GM12891 (cell line): ENCODE measurements at places on chromosomes 16 and 17.

- no peak for DNase-seq
Observed at GRCh38 chr17:78266231-78266631, 34.8 kb downstream of the TMEM235 start.

GRCh38 chr17:29622337-29623282 is at the start of gene CORO6:
TSS of gene CORO6 (minus strand) at chr17:29622912. CDS start at chr17:29621421, 1,491 bp downstream.
- DNase-seq, result peak; percentile 76

GRCh38 chr17:45251931-45252330 is 10.0 kb downstream of the SPATA32 start:
- DNase-seq, result no peak

- no peak for DNase-seq
Observed at GRCh38 chr16:85523602-85524364, 89.3 kb upstream of the GSE1 start.

DNA sequence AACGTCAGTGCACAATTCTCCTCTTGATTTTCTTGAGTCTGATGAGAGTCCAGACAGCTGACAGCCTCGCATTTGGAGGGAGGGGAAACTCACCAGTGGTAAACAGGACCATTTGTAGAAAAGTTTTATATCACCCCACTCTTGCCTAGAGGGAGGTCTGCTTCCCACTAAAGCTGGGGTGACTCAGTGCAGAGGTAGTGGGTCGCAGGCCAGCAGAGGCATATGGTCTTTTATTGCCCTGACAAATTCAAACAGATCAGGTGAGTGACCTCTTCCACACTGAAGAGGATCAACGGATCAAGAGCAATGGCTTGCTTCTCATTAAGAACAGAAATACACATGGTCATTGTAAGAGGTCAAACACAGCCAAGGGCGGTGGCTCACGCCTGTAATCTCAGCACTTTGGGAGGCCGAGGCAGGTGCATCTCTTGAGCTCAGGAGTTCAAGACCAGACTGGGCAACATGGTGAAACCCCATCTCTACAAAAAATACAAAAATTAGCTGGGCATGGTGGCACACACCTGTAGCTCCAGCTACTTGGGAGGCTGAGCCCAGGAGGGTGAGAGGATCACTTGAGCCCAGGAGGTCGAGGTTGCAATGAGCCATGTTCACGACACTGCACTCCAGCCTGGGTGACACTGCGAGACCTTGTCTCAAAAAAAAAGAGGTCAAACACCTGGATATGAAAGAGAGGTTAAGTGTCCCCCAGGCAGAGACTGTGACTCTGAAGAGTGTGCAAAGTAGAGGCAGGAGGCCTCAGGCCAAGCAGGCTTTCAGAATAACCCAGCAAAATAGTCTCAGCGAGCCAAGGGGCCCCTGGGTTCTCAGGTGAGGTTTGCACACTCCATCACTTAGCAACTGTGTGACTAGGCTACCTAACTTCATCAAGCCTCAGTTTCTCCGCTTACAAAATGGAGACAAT is 56.5 kb upstream of the ERN1 start:
- DNase-seq, result no peak

- no peak for DNase-seq
Observed at GRCh38 chr16:73065632-73066330, 17.9 kb upstream of the ZFHX3 start.

- no peak for DNase-seq
Observed at GRCh38 chr17:46788796-46789195, 29.7 kb downstream of the WNT3 start.

DNA sequence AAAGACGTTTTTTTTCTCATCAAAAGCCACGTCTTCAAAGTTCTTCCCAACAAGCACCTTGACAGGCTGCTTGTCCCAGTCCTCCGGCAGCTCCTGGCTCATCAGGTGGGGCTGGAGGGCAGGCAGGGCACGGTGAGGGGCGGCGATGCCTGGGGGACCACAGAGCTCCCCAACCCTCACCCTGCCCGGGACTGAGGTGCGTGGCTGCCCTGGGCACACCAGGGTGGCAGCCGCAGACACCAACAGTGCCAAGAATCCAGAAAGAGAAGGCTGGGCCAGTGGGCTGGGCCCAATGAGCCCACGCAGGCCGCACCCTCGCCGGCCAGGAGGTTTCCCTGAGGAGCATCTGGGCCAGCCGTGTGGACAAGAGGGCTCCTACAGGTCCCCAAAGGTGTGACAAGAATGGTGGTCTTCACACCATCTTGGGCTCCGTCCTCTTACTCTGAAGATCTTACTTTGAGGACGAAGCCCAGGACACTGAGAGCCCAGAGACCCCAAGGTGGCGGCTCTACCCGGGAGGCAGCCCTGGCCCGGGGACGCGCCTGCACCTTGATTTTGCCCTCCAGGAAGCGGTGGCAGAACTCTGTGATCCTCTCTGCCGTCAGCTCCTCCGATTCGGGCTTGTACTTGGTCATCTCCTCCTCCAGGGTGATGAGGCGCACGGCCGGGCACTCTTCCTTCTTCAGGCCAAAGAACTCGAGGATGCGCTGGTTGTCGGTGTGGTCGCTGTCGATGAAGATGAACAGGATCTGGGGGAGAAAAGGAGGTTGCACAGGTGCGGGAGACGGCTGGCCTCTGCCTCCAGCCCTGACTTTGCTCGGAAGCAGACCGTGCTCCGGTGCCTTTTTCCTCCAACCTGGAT is 11.3 kb upstream of the PPP1R27 start:
- no peak for DNase-seq

DNA sequence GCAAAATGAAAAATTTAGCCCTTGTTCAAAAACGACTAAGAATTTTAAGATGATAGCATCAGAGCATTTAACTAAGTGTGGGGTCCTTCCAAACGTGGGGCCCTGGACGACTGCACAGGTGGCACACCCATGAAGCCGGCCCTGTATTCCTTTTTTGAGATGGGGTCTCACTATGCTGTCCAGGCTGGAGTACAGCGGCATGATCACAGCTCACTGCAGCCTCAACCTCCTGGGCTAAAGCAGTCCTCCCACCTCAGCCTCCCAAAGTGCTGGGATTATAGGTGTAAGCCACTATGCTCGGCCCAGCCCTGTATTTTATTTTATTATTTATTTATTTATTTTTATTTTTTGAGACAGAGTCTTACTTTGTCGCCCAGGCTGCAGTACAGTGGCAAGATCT is 90.7 kb upstream of the CDC42EP4 start:
- DNase-seq, result no peak

DNA sequence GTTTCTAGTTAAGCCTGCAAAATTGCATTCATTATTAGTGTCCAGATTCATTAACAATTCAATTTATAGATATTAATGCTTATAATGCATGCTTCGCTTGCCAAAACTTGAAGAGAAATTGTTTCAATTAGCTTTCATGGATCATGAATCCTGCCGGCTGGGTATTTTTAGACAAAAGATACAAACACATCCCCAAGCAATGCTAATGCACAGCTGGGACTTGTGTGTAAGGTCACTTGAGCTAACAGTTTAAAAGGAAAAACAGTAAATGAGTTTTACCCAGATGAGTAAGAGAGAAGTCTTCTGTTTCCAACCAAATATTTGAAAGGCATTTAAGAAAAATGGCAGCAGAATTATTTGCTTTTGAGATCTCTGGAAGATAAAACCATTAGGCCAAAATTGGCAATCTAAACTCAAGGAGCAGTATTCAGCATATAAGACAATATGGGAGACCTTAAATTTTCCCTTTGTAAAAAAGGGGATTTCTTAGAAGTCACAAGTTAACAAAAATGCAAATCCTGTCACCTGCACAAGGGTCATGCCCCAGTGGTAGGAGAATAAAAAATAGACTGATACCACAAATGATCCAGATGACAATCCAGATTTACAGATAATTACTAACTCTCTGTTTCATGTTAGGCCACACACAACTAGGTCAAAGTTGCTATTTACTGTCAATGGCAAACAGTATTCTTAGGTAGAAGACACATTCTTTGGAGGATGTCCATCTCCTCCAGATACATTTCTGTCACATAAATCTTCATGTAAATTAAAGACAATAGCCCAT is 418.4 kb upstream of the PMFBP1 start:
- DNase-seq, result no peak

GRCh38 chr17:35448899-35449227 is 297 bp upstream of the SLFN13 start:
- DNase-seq, result no peak

- DNase-seq, result no peak
Observed at GRCh38 chr17:17082878-17083277, 40.6 kb downstream of the MPRIP start.

DNA sequence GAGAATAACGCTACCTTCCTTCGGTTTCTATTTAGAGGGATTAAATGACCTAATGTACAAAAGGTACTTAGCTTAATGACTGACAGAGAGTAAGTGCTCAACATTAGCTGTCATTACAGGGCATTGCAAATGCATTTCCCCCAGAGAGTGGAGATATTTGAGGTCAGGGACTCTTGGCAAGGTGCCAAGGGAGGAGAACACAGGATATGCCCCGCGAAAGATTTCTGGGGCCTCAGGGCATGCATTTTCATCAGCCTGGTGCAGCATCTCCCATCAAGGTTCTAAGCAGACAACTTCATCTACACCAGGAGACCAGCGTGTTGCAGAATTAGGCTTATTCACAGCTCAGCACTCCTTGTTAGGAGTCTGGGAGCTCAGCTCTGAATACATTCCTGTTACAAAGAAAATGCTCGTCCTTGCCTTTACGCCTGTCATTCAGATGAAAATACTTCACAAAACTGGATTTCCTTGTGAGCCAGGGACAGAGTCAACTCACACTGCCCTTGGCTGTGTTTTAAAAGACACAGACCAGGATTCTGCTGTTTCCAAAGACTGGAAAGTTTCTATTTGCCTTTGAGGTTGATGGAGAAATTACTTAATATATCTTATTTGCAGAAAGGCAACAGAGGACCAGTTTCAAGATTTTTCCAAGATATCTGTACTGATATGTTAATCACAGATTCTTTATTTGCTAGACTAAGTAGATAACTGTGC is 108.2 kb downstream of the VAT1L start:
- no peak for DNase-seq

GRCh38 chr16:8960788-8961109 is 3.0 kb downstream of the USP7 start:
- no peak for DNase-seq

- no peak for DNase-seq
Observed at GRCh38 chr17:58092797-58093385, 9.7 kb downstream of the DYNLL2 start.

DNA sequence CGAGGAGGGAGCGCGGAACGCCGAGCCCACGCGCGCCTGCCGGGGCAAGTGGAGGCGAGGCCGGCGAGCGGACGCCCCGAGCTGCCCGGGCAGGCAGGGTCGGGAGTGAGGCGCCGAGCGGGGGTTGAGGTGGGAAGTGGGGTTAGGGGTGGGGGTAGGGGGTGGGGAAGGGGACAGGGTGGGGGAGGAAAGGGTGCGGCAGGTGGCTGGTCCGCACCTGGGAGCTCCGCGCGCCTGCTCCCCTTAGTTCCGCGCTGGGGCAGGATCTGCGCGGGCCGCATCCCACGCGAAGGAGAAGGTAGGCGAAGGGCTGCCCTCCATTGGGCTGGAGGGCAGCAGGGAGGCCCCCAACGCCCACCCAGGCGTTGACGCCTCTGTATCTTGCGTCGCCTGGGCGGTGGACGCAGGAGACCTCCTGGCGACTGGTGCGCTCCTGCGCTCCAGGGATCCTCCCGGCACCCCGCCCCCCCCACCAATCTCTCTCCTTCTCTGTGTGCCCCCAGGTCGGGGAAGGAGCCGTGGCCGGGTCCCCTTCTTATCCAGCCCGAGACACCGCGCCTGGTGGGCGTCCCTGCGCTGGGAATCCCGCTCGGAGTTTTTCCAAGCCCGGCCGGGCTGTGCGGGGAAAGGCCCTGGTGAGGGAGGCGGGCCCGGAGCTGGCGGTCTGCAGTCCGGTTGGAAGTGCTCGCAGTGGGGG is 51.3 kb upstream of the AMZ2 start:
- no peak for DNase-seq

GRCh38 chr16:83817022-83817421 is 9.2 kb downstream of the HSBP1 start:
- no peak for DNase-seq

GRCh38 chr17:76871668-76872067 is 3.5 kb downstream of the MGAT5B start:
- DNase-seq, result no peak

DNA sequence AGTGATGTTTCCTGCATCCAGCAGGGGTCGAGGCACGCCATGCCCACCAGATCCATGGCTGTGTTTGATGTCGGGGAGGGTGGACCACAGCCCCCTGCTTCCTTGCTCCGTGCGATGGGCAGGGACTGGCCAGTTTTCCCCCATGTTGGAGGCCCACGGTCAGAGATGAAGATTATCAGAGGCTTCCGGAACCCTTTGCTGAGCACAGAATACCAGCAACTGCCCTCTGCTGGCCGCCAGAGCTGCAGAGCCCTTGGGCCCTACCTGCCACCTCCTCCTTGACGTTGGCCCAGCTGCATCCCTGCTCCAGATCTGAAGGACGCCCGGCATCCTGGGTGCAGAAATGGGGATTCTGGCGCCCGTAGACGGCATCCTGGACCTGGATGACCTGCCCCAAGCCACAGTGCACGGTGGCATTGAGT is 23.7 kb upstream of the BCO1 start:
- no peak for DNase-seq

DNA sequence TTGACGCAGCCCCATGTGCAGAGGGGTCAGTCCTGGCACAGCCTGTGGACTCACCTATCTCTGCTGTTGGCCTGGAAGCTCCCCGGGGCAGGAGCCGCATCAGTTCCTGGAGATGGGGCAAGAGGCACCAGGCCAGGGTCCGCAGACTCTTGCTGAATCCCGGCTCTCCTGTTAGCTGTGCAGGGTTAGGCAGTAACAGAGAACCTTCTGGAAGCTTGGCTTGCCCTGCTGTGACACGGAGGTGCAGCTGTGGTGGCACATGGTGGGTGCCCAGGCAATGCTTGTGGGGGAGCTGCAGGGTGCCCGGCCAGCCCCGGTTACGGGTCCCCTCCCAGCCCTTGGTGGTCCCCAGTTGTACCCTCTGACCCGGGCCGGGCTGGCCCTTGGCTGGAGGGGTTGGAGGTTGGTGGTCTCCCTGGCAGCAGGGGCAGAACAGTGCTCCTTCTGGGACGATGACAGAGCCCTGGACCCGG is 26.0 kb upstream of the ZNF469 start:
- no peak for DNase-seq

GRCh38 chr16:582218-582613 is 7.7 kb upstream of the RAB40C start:
- no peak for DNase-seq

DNA sequence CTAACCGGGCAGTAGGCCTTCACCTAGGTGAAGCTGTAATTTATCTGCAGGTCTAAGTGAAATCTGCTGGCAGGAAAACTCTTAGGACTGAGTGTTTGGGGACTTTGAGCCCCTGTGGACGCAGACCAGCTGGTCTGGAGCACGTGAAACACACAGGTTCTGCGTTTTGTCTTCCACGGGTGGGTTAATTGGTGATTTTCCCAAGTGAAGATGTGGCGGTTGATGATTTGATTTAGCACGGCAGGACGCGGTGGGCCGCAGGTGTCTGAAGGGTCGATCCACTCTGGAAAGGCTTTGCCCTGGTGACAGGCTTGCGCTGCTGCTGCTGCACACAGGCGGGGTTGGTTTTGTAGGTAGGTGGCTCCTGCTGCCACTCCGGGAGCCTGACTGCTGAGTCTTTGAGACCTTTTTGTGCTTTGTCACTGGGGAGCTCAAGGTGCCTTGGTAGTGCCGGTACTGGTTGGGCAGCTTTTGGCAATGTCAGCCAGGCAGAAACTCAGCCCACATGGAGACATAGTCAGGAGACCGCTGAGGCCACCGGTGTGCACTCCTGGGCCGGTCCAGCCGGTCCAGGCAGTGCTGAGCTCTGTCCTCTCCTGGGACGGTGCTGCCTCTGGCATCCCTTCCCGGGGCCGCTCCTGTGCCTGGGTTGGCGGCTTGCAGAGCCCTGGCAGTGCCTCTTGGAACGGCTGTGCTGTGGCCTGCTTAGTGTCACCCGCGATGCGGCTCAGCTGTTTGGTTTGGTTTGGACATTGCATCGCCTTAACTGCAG is 2.3 kb downstream of the BAIAP2 start:
- DNase-seq, result no peak
